Mesangial cell (primary cell): ENCODE measurements at places on chromosomes 1 and 21. TPM values are rescaled to one million over a fixed set of nuclear protein-coding genes. Genes with fewer than 3 reads are reported as not detected.

ASCL5 gene
- total RNA-seq, result 0.49 TPM in 1 of 2 replicates, not detected in the other

OR2T35 gene
- total RNA-seq, result not detected in 2 replicates

LORICRIN gene
- total RNA-seq, result not detected in 2 replicates

SLC44A5 gene
- 0.49 and 2.5 TPM in 2 replicates for total RNA-seq

TCEANC2 gene
- 2.0 and 2.6 TPM in 2 replicates for total RNA-seq

LRRIQ3 gene
- total RNA-seq, result 0.16 and 0.63 TPM in 2 replicates

RGL1 gene
- total RNA-seq, result 2.0 and 6.0 TPM in 2 replicates

RASSF5 gene
- 2.1 and 16.4 TPM in 2 replicates for total RNA-seq

FAAH gene
- 3.1 and 10.8 TPM in 2 replicates for total RNA-seq

HPCAL4 gene
- total RNA-seq, result not detected in 2 replicates

OPRD1 gene
- under 0.01 TPM in 2 replicates for total RNA-seq

OLFML3 gene
- total RNA-seq, result 4.9 and 53.6 TPM in 2 replicates

RGS1 gene
- total RNA-seq, result not detected in 2 replicates

CASQ1 gene
- total RNA-seq, result not detected in 2 replicates

PLEKHA6 gene
- 8.6 and 16.6 TPM in 2 replicates for total RNA-seq

CORT gene
- total RNA-seq, result 0.25 and 0.98 TPM in 2 replicates

C1orf210 gene
- total RNA-seq, result not detected in 2 replicates

CLDN17 gene
- not detected in 2 replicates for total RNA-seq

CD84 gene
- not detected in 2 replicates for total RNA-seq

MROH9 gene
- not detected in 2 replicates for total RNA-seq

BMP8A gene
- 1.3 TPM in 1 of 2 replicates, not detected in the other for total RNA-seq

UBE2U gene
- total RNA-seq, result not detected in 2 replicates

IL10 gene
- 0.63 TPM in 1 of 2 replicates, not detected in the other for total RNA-seq

BOLA1 gene
- 26.9 and 28.8 TPM in 2 replicates for total RNA-seq

SDHC gene
- total RNA-seq, result 37.8 and 73.1 TPM in 2 replicates

FMO1 gene
- total RNA-seq, result not detected in 2 replicates

SASS6 gene
- 0.51 and 4.2 TPM in 2 replicates for total RNA-seq

CD53 gene
- total RNA-seq, result not detected in 2 replicates

KPRP gene
- not detected in 2 replicates for total RNA-seq

PTPRU gene
- total RNA-seq, result 27.5 and 51.3 TPM in 2 replicates

OR14K1 gene
- total RNA-seq, result not detected in 2 replicates

RIMS3 gene
- total RNA-seq, result 1.8 and 3.7 TPM in 2 replicates

MCOLN2 gene
- 0.49 and 1.3 TPM in 2 replicates for total RNA-seq

HES3 gene
- not detected in 2 replicates for total RNA-seq

ST6GALNAC3 gene
- 0.49 and 1.4 TPM in 2 replicates for total RNA-seq

DMRTA2 gene
- not detected in 2 replicates for total RNA-seq
